ENCODE measurements at places on chromosomes 5 and 9.

GRCh38 chr5:94240596-94240992 lies 377.8 kb downstream of the KIAA0825 start:
- DNase-seq: no peak

- no peak for DNase-seq
Observed at GRCh38 chr5:142587354-142587965, 98.4 kb downstream of the FGF1 start.

DNA sequence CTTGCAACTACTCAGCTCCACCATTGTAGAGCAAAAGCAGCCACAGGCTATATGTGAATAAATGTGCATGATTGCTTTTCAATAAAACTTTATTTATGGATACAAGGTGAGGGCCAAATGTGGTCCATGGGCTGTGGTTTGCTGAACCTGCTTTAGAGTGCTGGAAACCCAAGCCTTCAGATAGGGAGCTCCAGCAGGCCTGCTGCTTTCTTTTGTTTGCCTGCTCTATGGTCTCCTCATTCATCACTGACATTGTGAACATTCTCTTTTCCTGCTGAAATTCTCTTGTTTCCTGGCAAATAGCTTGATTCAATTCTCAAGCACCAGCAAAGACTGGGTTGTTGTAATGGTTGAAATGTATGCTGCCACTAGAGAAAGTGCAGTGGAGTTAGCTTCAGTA lies 26.0 kb downstream of the EGFLAM start:
- DNase-seq: no peak

DNA sequence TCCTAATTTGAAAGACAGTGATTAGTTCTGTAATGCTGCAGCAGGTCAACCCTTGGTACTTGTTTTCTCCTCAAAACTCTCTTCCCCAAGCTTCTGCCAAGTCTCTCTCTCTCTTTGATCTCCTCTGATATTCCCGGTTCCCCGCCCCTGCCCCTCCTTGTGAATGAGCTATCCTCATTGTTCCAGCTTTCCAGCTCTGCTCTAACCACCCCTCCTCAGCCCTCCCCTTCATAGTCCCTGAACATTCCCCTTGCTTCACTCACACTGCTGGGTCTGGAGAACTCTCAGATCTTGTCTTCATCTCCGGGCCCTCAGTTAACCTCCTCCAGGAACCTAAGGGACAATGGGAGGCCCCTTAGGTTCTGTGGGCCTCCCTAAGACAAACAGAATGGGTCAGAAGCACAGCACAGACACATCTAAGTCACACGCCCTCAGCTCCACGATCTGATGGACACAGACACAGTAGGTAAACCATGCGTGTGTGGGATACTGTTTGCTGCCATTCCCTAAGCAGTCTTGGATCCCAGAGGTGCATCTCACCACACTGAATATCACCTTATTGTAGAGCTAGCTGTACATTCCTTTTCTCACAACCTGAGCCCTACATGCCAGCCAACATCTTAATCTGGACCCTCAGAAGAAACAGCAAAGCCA lies 17.4 kb upstream of the LARP1 start:
- no peak for DNase-seq

DNA sequence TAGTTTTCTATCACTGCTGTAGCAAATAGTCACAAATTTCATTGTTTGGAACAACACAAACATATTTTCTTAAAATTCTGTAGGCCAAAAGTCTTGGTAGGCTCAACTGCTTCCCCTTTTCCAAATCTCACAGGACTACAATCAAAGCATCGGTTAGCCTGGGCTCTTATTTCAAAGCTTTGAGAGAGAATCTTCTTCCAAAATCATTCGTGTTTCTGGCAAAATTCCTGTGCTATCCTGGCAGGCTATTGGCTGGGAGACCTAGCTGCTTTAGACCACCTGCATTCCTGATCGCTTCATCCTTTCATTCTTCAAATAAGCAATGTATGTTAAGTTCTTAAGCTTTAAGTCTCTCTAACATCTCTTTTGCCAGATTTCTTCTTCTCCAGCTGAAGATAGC lies 629.8 kb upstream of the CDH18 start:
- DNase-seq: no peak

GRCh38 chr9:95777136-95777535 lies 98.4 kb upstream of the ERCC6L2 start:
- no peak for DNase-seq

DNA sequence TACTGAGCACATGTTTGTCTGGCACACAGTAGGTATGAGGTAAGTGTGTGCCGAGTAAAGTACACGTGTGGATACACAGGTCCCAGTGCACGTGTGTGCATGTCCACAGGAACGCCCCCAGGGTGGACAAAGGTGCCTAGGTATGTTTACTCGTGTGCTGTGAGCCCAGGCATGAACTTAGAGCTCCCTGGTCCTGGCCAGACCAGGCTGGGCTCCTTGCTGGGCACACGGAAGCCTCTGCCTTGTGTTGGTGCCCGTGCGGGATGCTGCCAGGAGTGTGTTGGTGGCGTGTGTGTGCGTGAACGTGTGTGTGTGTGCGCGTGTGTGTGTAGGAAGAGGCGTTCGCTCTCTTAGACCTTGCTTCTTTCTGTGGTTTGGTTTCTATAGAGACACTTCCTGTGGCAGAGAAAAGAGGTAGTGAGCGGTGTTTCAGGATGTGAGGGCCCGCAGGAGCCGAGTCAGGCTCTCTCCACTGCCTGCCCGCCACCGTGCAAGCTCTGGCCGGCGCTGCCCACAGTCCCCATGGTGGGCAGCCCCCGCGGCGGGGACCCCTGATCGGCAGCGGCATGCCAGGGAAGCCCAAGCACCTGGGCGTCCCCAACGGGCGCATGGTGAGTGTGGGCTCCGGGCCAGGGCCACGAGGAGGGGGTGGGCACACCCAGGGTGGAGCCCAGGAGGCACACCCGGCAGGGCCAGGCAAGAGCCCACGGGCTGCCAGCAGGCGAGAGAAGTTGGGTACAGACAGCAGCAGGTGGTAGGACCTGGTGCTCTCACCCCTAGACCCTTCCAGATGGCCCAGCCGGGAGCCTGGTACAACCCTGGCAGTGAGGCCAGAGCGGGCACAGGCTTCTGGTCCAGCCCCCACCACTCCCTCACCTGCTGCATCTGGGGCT lies at the start of gene RGS14:
RGS14 (plus strand) TSS at position 466 of the 893 bp plus-strand sequence; CDS start at position 567, 101 bp downstream.
- peak; percentile 69 for DNase-seq

- DNase-seq: no peak
Observed at GRCh38 chr9:134892221-134892620, 11.6 kb downstream of the FCN2 start.

- DNase-seq: no peak
Observed at GRCh38 chr9:134814598-134815215, 65.9 kb upstream of the FCN2 start.

GRCh38 chr5:150746-151145 lies 40.5 kb upstream of the LRRC14B start:
- no peak for DNase-seq

DNA sequence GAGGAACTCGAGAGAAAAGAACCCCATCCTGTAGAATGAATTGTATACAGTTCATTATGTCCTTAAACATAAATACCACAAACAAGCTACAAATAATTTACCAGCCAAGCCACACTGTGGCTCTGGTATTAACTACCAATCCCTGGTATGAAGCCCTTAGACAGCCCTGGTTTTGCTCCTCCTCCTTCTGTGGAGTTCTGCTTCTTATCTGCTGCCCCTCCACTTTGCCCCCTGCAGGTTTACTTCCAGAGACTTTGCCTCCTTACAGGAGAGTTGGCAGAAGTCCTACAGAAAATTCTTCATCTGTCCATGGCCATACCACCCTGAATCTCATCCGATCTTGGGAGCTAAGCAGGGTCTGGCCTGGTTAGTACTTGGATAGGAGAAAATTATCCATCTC lies 219.8 kb downstream of the ACTL7B start:
- DNase-seq: no peak

DNA sequence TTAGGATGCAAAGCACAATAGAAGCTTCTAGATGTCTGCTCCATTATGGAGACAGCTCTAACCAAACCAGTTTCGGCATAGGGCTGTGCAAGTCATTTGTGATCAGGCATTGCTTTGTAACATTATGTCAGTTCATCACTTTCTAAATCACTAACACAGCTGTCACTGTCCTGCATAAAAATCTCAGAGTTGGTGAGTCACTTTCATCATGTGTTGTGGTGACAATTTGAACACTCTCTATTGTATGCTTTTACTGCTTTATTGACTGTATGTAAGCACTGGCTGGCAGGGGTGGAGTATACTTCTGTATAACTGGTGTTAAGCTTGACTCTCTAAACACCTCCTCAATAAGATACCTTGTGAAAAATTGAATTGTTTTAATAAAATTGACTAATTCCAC lies 77.9 kb downstream of the SLCO4C1 start:
- no peak for DNase-seq

GRCh38 chr9:81588148-81588871 lies 101.0 kb downstream of the TLE1 start:
- DNase-seq: no peak

DNA sequence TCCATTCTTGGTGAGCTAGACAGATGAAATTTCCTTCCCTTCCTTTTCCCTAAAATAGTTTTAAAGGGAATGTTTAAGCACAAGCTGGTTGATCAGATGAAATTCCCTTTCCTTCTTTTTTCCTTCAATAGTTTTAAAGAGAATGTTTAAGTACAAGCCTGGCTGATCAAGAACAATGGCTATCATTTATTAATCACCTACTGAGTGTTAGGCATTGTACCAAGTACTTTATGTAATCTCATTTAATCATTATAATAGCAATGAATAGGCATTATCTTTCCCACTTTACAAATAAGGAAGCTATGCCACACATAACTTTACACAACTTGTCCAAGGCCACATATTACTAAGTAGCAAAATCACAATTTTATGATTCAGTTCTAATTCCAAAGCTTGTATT lies 152.0 kb upstream of the ACOT12 start:
- no peak for DNase-seq

DNA sequence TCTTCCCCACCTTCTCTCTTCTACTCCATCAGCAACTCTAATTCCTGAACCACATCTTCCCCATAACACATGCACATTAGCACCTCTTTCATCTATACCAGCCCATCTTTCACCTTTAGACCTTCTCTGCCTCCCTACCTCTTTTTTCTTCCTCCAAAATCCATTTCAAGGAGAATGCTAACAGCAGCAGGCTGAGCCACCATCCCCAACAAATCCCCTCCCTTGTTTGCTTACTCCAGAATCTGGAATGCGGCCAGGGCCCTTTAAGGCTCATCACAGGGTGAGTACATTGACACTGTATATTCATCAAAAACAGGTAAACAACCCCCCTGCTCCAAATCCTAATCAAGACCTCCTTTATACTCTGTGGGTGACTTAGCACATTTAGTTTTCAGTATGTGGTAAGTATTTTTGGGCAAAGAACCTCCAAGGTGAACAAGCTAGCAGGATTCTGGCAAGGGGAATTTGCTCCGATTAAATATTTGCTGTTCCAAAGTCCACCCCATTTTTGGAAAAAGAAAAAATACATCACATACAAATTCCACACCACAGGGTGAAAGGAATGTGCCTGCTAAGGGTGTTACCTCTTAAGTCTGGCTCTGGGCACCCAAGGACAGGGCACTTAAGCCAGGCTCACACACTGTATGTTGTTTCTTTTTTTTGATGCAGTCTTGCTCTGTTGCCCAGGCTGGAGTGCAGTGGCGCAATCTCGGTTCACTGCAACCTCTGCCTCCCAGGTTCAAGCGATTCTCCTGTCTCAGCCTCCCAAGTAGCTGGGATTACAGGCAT lies 71.4 kb downstream of the SERINC5 start:
- no peak for DNase-seq

- DNase-seq: no peak
Observed at GRCh38 chr9:127124111-127124531, 1.7 kb upstream of the ANGPTL2 start.

DNA sequence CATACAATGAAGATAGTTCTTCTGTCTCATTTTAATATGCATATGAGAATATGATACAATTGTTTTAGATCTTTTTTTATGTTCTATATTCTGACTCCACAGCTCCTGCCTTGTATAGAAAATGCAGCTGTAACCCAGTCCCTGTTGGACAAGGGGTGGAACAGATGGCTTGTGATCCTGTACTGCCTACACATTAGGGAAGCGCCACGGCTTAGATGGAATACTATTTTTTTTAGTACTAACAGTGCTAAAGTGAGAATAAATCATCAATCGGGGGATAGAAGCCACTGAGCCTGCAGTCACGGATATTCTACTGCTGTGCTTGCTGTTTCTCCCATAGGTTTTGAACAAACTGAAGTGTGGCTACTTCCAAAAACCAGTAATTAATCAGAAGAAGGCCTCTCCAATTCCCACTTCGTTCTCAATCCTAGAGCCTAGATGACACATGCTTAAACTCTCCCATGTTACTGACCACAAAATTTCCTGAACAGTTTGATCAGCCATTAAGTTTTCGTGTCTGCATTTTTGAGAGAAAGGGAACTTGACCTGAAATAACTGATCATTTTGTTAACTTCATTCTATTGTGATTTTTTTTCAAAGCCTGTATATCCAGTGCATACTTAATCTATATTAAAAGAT lies 150.3 kb downstream of the CDH18 start:
- no peak for DNase-seq

GRCh38 chr5:16924206-16924605 lies 11.9 kb downstream of the MYO10 start:
- no peak for DNase-seq

GRCh38 chr5:107631805-107632362 lies 38.9 kb downstream of the EFNA5 start:
- DNase-seq: no peak

DNA sequence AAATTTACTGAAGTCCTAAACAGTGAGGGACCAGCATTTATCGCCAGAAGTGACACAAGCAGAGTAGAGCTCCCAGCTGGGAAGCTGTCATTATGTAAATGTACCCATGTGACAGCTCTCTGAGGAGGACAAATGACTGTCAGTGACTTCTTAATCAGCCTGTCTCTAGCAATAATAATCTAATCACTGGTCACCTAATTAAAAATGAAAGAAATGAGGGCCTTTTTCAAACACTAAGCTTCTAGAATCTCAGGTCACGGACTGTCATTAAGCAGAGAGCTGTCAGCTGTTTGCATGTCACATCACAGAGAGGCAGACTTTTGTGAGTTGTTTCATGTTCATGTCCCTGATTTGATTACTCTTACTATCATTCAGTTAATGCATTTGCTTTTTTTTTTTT lies 77.9 kb upstream of the FBXL17 start:
- no peak for DNase-seq

- DNase-seq: no peak
Observed at GRCh38 chr9:105541838-105542237, 16.1 kb upstream of the FKTN start.

DNA sequence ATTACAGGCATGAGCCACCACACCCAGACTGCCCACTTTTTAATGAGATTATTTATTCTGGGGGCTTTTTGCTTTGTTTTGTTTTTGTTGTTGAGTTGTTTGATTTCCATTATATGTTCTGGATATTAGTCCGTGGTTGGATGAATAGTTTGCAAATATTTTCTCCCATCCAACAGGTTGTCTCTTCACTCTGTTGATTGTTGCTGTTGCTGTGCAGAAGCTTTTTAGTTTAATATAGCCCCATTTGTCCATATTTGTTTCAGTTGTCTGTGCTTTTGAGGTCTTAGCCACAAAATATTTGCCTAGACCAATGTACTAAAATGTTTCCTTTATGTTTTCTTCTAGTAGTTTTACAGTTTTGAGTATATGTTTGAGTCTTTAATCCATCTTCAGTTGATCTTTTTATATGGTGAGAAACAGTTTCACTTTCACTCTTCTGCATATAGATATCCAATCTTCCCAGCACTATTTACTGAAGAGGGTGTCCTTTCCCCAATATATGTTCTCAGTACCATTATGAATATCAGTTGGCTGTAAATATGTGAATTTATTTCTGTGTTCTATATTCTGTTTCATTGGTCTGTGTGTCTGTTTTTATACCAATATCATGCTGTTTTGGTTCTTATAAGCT lies 30.2 kb upstream of the TBCA start:
- no peak for DNase-seq

- no peak for DNase-seq
Observed at GRCh38 chr9:136857581-136858412, 5.7 kb downstream of the MAMDC4 start.

GRCh38 chr5:151348789-151349188 lies 1.4 kb upstream of the SLC36A2 start:
- DNase-seq: no peak

Measured in activated naive CD4-positive, alpha-beta T cell treated with Interleukin-2 at 50 U/mL for 16 hours (primary cell).